ENCODE measurements at places on chromosomes 4 and X.

DNA sequence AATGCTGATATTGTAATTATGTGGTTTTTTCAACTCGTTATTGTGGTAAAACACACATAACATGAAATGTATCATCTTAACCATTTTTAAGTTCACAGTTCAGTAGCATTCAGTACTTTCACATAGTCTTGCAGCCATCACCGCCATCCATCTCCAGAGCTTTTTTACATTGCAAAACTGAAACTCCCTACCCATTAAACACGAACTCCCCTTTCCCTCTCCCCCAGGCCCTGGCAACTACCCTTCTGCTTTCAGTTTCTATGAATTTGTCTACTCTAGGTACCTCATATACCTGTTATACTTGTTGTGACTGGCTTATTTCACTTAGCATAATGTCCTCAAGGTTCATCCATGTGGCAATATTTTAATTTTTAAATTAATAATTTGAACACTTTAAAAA is 380.6 kb downstream of the MAPK10 start:
- DNase-seq, result no peak
- no peaks in the 10 kb centered on the region for H3K27me3 ChIP-seq
- no peaks in the 10 kb centered on the region for H3K36me3 ChIP-seq
- no peak overlapping the region for H3K27ac ChIP-seq
- no peaks in the 10 kb centered on the region for H3K4me1 ChIP-seq

DNA sequence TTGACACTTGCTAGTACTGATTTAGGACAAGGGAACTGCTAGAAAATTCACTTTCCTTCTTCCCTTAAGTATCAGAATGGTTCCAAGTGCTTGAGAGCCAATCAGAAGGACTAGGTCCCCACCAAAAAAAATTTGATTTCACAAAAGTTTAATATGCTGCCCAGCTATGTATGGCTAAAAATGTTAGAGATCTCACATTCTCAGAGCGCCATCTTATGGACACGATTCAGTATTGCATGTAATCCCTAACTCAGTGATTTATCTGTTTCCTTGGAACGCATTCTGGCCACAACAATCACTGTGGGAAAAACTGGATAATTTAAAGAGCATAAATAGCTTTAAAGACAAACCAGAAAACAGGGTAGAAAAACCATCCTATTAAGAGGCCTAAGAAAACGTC is 255.1 kb upstream of the GPC4 start:
- H3K27me3 ChIP-seq, result no peaks in the 10 kb centered on the region
- H3K4me3 ChIP-seq, result no peak overlapping the region
- DNase-seq, result peak; percentile 64
- no peaks in the 10 kb centered on the region for H3K4me1 ChIP-seq
- H3K36me3 ChIP-seq, result no peaks in the 10 kb centered on the region

- H3K27ac ChIP-seq, result no peak overlapping the region
- DNase-seq, result no peak
- H3K27me3 ChIP-seq, result peaks cover 27% of the 10 kb centered on the region
- H3K4me1 ChIP-seq, result no peaks in the 10 kb centered on the region
- H3K4me3 ChIP-seq, result no peak overlapping the region
- H3K36me3 ChIP-seq, result no peaks in the 10 kb centered on the region
Measured at GRCh38 chr4:7183780-7184460, 8.4 kb upstream of the SORCS2 start.

DNA sequence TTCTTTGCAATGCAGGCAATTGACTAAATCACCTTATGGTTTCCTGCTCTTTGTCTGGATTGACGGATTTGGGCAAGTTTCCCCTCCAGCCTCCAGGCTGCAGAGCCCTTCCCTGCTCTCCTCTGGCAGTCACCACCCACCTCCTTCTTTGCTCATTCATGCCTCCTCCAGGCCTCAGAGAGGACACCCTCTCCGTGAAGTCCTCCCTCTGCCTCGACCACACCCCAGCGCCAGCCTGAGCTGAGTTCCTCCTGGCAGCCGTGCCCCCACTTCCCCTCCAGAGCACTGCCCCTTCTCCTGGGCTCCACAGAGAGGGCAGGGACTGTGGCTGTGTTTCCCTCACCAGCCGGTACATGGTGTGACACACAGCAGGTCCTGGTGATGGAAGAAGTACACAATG is 53.7 kb downstream of the DCTD start:
- peaks cover 24% of the 10 kb centered on the region for H3K4me1 ChIP-seq
- no peak overlapping the region for H3K27ac ChIP-seq
- no peak for DNase-seq
- H3K4me3 ChIP-seq, result no peak overlapping the region
